Stimulated activated CD8-positive, alpha-beta memory T cell treated with anti-CD3 and anti-CD28 coated beads, Interleukin-4, amount 100 ng/mL, for 4 hours (primary cell): ENCODE measurements at places on chromosomes 6 and 20.

DNA sequence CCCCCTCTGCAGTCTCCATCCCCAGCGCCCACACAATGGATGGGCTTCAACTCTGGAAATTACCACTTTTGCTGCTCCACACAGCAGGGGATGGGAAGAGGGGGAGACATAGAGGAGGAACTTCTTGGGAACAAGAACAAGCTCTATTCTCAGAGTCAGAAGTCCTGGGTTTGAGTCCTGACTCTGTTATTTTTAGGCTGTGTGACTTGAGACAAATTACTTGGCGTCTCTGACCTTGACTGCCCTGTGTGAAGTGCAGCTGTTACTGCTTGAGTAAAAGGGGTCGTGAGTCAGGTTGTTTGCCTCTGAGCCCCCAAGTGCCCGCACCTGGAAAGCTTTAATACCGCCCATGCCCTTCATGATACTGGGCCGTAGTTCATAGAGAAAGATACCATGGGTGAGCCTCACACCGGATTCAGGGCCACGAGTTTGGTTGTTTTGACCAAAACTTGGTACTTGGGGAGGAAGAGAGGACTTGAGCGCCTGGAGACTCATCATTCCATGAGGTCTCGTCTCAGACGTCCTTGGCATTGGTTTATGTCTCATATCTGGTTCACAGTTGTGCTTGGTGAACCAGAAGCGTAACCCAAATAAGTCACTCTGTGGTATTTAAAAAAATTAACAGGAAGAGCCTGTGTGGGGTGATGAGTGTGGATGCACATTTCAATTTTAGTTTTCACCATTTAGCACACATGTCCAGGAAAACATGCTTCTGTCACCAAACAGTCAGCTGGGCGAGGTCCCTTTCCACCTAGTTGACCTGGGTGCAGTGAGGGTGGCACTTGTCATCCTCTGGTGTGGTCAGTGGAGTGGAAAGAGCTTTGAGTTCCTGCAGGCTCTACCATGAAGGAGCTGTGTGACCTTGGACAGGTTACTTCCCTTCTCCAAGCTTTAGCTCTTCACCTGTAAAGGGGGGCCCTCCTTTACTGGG is 75.6 kb downstream of the CDC5L start:
- DNase-seq: no peak

DNA sequence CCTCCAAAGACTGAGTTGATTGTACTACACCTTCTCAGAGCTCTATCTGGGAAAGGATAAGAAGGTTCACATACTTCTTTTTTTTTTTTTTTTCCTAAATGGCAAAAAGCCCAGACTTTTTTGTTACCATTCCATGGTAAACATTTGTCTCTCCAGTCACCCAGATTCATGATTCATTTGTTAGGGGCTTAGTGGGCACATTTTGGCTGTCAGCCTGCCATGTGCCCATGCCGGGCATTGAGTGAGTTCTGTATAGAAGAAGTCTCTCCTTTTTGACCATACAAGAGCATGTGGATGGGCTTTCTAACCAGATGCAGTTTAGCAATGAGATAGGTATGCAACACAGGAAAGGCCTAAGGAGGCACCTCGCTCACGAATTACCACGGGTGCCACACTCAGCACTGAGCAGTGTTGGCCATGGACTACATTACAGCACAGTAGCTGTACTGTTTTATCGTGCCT is 447.5 kb upstream of the HSF2 start:
- no peak for DNase-seq

DNA sequence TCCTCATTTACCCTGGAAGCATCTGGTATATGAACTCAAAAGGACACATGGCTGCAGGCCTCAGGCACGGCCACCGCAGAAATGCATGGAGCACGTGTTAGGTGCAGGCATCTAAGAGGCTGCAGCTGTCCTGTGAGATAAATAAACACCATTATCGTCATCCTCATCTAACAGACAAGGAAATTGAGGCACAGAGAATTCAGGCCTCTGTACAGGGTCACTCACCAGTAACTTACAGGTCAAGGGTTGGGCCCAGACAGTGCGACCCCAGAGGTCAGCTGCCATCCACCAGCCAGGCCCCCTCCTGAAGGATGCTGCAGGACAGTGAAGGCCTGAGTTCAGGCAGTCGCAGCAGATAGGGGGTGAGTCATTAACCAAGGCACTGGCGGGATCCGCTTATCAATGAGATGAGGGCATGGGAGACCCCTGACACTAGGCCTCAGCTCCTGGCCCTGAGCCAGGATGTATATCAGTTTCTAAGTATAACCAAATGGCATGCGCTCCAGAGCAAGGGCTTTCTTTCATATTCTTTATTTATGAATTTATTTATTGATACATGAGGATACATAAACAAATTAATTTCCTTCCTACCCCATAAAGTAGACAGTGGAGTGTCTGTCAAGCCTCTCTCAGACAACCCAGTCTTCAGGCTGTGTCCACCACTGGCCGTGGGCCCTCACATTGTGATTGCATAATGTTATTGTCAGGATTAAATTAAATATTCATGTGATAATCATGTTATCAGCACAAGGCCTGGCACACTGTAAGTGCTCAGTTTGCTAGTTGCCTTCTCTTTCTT is 316.9 kb downstream of the QKI start:
- no peak for DNase-seq

DNA sequence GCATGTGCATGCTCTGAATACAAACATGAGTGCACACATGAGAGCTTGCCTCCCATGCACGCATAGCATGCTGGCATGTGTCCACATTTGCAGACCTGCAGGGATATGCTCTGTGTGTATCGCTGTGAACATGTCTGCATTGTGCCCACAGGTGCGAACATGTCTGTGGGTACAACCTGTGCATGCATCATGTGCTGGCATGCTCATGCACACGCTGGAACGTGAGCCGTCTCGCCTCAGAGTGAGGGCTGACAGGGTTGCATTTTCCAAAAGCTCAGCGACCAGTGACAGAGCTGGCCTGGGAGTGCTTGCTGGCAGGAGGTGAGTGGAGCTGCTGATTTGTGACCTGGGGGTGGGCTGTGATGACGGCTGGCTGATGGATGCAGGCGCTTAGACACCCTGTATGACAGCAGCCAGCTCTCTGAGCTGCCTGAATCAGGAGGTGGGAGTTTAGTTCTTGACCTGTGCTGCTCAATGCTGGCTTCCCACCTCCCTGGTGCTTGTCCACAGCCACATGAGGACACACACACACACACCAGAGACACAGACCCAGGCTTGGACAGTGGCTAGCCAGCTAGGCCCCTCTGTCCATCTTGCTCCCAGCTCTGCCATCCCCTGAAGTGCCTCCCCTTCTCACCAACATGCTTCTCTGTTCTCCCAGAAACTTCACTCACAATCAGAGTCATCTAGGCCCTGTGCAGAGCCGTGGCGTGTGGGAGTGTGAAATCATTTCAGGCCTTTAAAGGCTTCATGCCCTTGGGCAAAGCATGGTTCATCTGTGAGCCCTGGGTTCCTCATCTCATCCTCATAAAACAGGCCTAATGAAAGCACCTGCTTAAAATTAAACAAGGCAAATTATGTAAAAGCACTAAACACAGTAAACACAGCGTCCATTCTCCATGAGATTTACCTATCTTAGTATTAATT is 51.4 kb downstream of the CD40 start:
- no peak for DNase-seq
